Activated T-helper 1 cell treated with anti-CD3 and anti-CD28 coated beads, Interleukin-2, amount 50 U/mL, for 16 hours (primary cell): ENCODE measurements at places on chromosomes 2 and 18.

DNA sequence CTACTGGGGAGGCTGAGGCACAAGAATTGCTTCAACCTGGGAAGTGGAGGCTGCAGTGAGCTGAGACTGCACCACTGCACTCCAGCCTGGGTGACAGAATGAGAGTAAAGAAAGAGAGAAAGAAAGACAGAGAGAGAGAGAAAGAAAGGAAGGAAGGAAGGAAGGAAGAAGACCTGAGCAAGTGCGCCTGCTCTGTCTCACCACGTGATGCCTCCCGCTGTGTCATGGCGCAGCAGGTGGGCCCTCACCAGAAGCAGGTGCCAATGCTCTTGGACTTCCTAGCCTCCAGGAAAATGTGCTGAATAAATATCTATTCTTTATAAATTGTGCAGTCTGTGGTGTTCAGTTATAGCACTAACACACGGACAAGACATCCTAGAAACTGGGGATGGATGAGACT is 270.0 kb downstream of the CYP26B1 start:
- DNase-seq: no peak

DNA sequence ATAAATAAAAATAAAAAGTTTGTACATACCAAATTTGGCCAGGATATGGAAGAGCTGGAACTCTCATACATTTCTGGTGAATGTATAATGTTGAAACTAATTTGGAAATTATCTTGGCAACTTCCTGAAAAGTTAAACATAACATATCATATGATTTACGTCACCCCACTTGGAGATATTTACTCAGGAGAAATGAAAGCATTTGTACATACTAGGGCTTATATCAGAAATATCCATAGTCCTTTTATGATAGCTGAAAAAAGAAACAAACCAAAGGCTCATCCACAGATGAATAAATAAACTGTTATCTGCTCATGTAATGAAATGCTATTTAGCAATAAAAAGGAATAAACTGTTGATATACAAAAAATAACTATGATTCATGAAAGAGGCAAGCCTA is 318.2 kb upstream of the NRXN1 start:
- DNase-seq: no peak

DNA sequence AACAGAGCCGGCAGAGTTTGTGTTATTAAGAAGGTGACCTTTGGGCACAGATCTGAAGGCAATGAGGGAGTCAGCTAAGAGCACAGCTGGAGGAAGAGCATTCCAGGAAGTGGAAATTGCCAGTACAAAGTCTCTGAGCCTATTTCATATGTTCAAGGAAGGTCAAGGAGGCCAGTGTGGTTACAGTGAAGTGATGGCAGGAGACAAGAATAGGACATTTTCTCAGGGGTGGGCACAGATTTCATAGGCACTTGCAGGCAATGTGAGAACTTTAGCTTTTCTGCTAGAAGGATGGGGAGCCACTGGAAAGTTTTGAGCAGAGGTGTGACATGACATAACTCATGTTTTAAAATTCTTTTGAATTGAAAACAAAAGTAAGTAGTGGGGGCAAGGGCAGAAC is 50.3 kb downstream of the ARHGAP25 start:
- DNase-seq: no peak

GRCh38 chr2:177334940-177335543 is 57.5 kb upstream of the AGPS start:
- no peak for DNase-seq

DNA sequence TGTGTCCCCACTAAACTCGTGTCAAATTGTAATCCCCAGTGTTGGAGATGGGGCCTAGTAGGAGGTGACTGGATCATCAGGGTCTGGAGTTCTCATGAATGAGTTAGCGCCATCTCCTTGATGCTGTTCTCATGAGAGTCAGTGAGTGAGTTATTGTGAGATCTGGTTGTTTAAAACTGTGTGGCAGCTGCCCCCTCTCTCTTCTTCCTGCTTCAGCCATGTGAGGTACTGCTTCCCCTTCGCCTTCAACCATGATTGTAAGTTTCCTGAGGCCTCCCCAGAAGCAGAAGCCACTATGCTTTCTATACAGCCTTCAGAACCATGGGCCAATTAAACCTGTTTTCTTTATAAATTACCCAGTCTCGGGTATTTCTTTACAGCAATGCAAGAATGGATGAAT is 50.4 kb downstream of the AP1S3 start:
- DNase-seq: no peak

- DNase-seq: no peak
These were observed 304.5 kb upstream of the PKDCC start for GRCh38 chr2:41743324-41743723.

GRCh38 chr18:3689091-3689490 is 239.1 kb downstream of the TGIF1 start:
- DNase-seq: no peak

DNA sequence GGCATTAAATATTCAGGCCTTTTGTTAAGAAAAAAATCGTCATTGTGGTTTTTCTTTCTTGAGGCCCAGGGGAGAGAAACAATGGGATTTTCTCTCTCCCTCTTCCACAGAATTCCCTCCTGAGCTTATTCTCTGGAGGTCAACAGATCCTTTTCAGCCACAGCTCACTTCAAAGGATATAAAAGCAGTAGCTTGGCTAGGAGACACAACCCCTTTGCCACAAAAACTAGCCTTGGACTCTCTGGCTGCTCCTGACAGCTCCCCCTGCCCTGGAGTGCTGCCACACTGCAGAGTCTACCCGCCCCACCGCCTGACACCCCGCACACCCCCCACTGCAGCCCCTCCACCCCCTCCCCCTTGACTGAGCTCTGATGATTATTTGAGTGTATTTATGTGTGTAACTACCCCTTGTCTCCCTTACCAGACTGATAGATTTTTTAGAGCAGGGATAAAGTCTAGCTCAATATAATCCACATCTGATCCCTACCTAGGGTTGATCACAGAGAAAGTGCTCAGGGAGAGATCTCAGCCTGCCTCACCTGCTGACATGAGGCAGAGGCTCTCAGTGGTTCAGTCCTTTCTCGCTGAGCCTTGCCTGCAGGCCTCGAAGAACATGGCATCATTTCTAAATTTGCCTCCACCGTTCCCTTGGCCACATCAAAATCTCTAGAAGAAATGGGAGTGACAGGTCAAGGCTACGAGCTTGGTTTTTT is 132.2 kb upstream of the SP5 start:
- no peak for DNase-seq

DNA sequence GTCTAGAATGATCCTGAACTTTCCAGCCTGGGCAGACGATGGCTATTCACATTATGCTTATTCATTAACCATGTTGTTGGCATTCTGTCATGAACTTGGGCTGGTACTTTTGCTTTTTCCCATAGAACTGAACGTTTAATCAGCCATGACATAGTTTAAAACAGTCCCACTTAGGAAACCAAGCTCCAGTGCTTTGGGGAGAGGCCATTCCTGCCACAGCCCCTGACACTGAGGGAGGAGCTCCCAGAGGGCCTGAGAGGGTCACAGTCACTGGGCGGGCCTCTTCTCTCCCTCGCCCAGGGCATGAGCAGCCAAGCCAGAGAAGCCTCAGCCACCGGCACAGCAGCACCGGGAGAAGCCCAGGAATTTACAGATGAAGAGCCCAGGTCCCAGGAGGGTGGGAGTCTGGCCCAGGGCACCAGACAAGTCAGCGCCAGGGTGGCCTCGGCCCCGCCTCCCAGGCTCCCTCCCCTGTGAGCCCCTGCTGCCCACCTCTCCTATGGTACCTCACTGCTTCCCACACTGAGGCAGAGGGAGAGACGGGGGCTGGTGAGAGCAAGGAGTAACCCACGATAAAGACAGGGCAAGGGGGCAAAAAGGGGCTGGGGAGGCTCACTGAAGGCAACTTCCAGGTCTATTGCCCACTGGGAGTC is 33.6 kb downstream of the MAL start:
- no peak for DNase-seq

DNA sequence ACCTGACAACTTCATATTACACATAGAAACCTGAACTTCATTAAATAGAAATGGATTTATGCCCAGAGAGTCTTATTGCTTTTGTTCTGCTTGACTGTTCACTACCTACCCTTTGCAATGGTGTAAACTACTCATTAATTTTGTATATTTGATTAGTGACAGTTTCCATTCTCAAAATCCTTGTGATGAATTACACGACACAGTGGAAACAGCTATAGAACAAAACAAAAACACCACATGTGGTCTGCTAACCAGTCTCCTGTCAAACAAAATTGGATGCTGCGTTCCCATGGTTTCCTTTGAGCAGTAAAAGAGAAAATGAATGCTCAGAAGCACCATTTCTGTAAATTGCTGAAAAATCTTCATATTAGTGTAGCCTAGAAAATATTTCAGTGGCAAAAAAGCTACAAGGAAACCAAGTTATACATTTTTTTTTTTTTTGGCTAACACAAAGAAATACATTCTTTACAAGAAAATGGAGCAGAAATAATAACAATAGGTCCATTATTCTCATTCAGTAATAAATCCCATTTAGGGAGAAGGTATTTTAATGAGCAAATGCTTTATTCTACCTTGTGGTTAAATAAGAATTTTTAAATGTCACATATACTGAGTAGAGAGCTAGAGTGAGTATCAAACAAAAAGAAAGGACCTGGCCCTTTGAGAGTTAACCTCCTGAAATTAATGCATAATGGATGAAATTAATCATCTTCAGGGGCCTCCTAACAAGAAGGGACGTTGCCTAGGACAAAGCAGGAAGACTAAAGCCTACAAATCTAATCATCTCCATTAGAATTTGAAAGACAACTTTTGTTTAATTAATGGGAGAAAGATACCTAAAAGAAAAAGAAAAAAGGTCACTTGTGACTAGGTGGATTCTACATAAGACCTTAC is 355.1 kb upstream of the ZC3H15 start:
- DNase-seq: no peak

DNA sequence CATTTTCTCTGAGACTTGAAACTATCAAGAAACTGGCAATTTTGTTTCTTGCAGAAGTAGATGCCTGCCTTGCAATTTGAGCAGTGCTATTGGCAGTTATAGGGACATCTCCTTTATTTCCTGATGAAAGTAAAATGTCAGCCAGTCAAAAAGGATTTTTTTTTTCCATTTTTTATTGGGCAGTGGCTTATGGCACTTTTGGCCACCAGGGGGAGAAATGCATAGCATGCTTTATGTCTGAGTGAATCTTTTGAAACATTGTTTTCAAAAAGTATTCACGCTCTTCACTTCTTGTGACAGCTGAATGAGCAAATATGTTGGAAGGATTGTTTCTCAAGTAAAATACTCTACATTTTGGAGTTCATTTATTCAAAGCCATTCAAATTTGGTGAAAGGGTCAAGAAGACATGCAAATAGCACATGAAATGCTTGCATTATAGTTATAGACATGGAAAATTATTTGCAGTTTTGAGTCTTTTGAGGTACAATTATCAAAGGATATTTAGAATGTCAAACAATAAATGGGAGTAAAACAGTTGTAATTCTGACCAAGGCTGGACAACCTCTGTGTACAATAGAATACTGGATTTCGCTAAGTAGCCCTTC is 491.0 kb downstream of the CDH2 start:
- DNase-seq: no peak

- no peak for DNase-seq
These were observed 3.2 kb downstream of the CABLES1 start for GRCh38 chr18:23138471-23138870.

DNA sequence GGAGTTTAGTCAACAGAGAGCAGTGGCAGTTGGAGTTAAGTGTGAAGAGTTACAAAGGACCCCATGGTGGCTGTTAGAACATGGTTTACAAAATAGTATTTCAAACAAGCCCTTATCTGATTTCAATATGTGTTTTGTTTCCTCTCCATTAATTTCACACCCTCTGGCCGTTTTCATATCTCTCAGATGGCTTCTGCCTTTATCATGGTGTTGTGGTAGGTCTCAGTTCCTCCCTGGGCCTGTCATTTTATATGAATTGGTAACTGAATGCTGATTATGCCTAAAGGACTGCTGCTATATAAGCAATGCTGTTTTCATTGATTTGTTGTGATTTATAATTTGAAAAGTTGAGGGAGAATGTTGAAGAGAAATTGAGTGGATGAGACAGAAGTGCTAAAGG is 686.7 kb downstream of the NYAP2 start:
- no peak for DNase-seq

- DNase-seq: no peak
These were observed 147.1 kb downstream of the THADA start for GRCh38 chr2:43448822-43449110.

DNA sequence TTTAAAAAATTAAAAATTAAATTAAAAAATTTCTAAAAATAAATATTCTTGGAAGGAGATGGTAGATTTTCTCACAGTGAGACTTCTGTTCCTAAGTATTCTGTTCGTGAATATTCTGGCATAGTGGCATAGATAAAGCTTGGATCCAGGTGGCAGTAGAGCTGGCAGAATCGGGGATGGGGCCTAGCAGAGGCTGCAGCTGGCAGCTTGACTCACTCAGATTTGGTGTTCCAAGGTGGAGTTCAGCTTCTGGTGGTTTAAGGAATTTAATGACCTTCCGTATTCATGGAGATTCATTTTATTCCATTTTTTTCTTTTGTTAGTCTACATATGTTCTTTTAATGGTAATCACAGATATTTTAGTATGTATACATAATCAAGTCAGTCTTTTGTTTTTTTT is 19.9 kb downstream of the ARMC9 start:
- DNase-seq: no peak

DNA sequence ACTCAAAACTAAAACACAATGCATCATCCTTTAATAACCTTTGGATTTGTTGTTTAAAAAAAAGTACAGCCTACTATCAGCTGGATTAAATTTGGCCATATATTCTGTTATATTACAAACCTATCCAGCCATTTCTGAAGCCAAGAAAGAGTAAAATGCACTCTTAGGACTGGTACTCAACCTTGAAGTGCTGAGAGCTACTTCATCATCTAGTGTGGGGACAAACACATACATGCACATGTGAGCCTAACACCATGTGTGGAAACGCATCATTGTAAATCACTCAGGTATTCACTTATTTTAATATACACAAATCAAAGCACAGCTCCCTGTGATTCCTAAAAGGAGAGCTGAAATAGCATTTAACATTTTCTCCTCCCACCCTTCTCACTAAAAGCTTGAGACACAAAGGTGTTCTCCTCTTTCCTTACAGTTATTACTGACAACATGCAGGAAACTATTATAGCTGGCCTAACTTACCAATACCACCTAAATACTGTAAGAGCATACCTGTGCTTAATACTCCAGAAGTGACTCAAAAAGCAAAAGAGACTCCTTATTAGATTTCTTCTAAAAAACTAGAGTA is 7.5 kb downstream of the BAZ2B start:
- DNase-seq: no peak

DNA sequence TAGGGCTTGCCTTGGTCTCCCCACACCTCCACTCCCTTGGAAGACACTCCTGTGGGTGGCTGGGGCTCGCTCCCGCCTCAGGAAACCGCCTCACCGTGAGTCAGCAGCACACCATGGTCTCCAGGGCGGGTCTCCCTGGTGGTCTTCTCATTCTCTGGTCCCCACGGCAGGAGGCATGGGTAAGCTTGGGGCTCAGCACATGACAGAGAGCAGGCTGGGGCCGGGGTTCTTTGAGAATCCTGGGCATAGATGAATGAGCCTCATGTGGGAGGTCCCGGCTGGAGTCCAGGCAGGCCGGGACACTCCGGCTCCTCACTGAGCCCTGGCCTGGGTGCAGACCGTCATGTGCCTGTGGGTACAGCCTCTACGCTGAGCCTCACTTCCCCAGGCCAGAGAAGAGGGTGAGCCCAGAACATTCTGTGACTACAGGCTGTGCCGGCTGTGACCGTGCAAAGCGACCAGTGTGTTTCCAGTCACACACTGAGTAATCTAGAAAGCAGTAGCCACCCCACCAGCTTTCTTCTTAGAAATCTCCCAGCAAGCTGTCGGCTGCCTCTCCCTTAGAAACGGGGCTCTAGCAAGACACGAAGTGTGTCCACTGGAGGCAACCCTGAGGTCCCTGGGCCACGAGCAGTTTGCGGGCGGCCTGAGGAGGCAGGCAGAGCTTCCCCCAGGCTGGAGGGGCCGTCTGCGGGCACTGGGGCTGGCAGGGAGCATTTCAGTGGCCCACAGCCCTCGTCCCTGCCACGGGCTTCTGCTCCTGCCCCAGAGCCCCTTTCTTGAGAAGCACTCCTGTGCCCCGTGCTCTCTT is 93.1 kb downstream of the RHOB start:
- no peak for DNase-seq
